Coronary artery (tissue), 2 donors: ENCODE measurements at places on chromosomes 16 and 17.

DNA sequence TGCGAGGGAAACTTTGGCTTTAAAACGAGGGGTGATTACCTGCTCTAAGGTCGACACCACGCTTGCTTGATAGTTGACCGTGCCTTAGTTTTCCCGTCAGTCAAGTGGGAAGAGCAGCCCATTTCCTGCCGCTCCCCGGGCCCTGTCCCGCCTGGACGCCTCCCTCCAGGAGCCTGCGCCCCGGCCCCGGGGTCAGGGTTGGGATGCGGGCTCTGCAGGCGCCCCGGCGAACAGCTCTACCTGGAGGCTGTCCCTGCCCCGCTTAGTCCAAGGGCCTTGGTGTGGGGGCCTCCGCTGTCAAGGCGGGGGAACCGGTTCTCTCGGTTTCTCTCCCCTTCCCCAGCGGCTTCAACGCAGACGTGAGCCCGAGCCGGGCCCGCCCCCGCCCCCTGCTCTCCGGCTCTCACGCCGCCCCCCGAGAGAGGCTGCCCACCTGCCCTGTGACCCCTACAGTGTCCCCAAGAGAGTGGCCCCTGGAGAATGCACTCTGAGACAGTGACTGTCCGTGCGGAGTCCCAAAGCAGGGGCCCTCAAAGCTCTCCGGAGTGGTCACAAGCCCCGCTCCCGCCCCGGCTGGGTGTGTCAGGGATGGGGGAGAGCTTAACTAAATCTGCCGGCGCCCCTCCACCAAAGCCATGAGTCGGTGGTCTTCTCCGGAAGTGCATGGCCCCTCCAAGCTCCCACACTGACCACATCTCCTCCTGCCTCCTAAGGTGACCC is 117.4 kb upstream of the SMURF2 start:
- no peak for DNase-seq

GRCh38 chr17:82545071-82545462 is 25.5 kb downstream of the FOXK2 start:
- no peak for DNase-seq

- no peak for DNase-seq
Measured at GRCh38 chr17:2975469-2975958, 87.9 kb downstream of the OR1D5 start.

DNA sequence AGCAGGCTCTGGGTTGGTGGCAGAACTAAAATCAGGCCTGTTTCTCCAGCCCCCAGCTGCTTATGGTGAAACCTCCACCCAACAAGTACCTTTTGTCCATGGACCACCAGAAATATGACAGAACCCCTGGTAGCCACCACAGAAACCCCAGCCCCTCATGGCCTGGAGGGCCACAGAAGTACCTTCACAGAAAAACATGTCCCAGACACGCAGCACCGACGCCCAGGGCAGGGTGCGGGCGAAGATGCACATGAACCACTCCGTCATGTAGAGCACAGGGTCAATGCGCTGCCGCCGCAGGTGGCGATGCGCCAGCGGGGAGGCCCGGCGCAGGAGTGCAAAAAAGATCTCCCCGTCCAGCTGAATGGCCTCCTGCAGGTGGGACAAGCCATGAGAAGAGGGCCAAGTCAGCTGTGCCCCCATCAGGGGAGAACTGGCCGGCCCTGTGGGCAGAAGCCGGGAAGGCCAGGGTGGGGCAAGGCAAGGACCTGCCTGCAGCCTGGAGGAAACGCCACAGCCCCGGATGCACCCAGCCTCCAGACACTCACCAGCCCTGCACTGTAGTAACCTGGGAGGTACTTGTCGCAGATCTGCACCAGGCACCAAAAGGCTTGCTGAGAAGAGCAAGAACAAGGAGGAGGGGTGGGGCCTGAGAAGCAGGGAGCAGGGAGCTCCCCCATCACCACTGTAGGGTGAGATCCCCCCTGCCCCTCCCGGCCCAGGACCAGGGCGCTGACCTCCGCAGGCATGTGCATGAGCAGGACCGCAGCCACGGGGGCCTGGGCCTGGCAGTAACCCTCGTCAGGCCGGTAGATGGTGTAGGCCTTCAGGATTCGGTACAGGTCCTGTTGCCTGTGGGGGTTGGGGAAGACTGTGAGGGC is 4.1 kb upstream of the CD2BP2 start:
- DNase-seq: no peak

DNA sequence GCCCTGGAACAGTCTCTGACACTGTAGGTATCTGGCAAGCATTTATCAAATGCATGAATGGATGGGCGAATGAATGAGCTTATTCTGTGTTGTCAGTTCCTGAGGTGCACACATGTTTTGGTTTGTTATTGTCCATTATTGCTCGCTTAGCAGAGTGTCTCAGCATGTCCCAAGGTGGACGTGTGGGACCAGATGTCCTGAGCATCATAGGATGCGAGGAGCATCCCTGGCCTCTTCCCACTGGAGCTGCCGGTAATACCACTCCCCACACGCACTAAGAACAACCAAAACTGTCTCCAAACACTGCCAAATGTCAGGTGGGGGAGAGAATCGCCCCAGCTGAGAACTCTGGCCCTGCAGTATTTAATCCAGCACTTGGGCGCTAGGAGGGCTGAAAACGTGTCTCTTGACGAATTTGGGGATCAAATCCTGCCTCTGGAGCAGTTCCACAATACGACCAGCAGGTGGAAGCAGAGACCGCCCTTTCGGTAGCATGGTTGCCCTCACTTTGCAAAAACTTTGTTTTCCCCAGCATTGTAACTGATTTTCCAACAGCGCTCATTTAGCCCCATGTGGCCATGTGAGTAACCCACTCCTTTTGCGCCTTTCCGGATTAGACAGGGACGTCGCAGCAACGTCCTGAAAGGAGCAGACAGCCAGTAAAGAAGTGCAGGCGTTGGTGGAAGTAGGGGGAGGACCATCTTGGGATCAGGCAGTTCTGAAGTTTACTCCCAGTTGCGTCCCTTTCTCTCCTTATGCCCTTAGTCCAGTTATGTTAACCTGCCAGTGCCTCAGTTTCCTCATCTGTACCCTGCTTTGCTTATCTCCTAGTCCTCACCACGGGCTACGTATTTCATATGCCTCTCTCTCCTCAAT is 22.7 kb downstream of the TMEM114 start:
- no peak for DNase-seq

- DNase-seq: no peak
Measured at GRCh38 chr16:88601313-88602036, 31.3 kb downstream of the ZC3H18 start.

DNA sequence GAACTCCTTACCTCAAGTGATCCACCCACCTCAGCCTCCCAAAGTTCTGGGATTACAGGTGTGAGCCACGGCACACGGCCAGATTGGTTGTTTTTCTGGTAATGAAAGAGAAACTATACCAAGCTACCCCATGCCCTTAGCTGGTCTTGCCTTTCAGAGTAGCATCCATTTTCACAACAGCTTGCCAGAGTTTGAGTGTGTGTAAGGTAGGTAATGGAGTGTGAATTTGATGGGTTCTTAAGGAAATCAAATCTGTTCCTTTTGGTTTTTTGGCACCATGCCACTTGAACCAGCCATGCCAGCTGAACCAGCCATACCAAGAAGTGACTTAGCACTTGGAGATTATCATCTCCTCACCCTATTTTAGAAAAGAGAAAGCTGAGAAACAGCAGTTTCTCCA is 5.1 kb downstream of the CALCOCO2 start:
- no peak for DNase-seq

GRCh38 chr16:87550495-87550961 is 51.8 kb upstream of the JPH3 start:
- DNase-seq: no peak
